ENCODE measurements at places on chromosomes 1 and 21. TPM values are rescaled to one million over a fixed set of nuclear protein-coding genes. Genes with fewer than 3 reads are reported as not detected.

DNA sequence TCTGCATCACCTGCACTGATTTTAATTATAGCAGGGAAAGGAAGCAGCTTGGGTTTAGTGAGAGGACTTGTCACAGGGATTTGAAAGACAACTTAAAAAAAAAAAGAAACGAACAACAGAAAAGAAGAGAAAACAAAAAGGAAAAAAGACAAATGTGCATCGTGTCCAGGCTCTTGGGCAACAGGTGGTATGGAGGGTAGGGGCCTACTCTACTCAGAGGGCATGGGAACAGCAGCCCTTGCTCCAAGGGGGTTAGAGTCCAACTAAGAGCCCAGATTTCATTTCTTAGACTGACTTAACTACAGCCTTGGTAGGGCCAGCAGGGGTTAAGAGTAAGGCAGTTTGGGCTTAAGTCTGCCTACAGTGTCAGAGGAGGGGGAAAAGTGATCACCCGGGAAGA lies 15.3 kb upstream of the EXOSC10 start:
- no peak for DNase-seq

DNA sequence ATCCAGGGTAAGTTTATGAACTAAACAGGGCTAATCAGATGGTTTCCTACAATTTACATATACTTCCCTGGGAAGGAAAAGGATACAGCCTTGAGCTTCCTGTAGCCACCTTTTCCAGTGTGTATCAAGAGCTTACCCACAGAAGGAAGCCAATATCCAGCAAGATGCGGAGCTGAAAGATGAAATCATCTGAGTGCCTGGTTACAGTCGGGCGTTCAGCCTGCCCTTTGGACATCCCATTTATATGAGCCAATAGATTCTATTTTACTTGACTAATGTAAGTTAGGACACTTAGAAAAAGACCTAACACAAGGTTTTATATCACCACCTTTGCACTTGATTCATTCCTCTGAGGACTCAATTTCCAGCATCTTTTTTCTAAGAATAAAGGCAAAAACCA lies 108.2 kb downstream of the UCHL5 start:
- no peak for DNase-seq

The TMPRSS2 gene
- 2.3 TPM for total RNA-seq

- DNase-seq = no peak
Observed at GRCh38 chr1:74548961-74549750, 36.7 kb upstream of the LRRC53 start.

- no peak for DNase-seq
Observed at GRCh38 chr1:90705956-90706355, 11.1 kb downstream of the BARHL2 start.

The TNFRSF4 gene
- total RNA-seq = 0.87 TPM

DNA sequence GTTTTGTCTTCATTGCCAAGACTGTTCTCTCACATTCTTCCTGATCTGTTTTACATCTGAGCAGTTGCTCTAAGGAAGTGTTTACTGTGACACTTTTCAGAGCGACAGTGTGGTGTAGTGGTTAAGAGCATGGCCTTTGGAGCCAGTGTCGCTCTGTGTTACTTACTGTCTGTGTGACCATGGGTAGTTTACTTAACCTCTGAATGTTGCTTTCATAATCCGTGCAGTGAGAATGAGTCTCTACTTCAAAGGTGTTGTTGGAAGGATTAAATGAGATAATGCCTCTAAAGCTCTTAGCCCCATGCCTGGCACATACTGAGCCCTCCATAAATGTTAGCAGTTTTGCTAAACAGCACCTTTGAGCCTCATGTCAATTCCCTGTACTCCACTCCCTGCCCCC lies 35.9 kb upstream of the ZFP69B start:
- DNase-seq = no peak

GRCh38 chr1:218499011-218499691 lies 154.0 kb downstream of the TGFB2 start:
- DNase-seq = no peak

The KIF2C gene
- total RNA-seq = 130 TPM

DNA sequence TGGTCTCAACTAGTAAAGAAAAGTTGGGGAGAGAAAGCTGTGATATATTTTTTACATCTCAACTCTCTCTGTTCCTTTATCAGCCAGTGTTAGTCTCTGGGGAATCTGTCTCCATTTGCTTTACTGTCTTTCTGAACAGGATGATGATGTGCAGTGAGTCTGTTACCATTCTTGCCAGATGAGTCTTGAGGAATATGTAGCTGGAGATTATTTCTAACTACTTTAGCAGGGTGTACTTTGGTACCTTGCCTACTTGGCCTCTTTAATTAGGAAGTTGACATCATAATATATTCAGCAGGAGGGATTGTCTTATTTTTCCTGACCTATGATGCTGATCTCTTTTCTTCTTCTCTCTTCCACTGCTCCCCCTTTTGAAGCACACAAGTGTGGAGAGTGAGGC lies 15.7 kb upstream of the HAX1 start:
- no peak for DNase-seq

The C1QA gene
- total RNA-seq = 29.8 TPM

DNA sequence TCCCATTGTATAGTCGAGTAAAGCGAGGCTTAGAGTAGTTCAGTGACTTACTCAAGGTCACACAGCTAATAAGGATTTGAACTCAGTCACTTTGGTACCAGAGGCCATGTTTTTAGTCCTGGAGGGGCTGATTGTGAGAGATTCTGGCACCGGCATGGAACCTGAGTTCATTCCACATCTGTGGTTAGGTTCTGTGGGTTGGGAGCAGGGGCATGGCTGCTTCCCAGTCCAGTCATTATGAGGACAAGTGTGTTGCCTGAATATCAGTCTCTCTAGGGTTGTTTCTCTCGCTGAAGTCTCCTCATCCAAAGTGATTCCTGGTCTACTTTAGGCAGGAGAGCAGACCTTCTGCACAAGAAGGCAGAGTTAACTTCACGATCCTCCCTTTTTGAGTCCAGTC lies 90.6 kb downstream of the C1orf94 start:
- DNase-seq = no peak

The GPR37L1 gene
- total RNA-seq = 0.56 TPM

DNA sequence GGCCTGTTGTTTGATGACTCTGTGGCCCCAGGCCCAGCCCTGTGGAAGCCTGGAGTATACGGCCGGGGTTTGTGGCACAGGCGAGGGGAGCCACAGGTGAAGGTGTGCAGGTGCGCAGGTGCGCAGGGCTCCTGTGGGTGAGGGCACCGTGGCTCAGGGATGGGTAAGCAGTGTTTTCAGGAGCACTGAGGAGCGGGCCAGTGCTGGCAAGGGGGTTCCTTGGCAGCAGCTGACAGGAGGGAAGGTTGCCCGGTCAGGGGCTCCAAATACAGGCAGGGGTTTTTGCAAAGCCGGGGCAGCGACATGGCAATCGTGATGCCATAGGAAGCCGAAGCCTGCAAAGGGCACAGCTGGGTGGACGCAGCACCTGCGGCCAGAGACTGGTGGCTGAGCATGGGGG lies 20.7 kb downstream of the AGPAT3 start:
- DNase-seq = no peak

GRCh38 chr1:86888327-86888726 lies 25.6 kb downstream of the SELENOF start:
- no peak for DNase-seq

The RXFP4 gene
- 0.37 TPM for total RNA-seq

DNA sequence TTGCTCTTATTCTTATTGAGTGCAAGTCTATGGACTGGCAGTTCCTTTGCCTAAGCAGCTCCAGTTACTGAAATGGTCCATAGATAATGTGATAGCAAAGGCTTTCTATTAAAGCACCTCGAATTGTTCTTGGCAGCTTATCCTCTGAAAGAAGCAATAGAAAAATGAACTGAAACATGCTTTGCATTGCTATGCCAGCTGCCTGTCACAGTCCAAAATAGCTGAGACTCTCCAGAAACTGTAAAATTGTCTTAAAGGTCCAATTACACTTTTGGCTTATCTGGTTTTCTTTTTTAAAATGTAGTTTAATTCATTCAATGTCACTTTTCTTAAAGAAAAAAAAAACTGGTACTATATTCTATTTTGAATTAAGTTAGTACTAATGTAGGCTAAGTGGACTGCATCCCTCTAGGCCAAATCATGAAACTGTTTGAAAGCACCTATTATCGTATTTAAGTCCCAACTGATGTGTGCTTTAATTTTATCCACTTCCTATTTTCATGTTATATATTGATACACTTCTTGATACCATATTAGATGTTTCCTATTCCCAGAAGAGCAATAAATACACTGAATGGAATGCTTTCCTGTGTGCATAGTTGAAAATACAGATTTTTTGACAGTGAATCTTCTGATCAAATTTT lies 208.0 kb upstream of the DEPDC1 start:
- DNase-seq = no peak

The CD101 gene
- total RNA-seq = 1.2 TPM

DNA sequence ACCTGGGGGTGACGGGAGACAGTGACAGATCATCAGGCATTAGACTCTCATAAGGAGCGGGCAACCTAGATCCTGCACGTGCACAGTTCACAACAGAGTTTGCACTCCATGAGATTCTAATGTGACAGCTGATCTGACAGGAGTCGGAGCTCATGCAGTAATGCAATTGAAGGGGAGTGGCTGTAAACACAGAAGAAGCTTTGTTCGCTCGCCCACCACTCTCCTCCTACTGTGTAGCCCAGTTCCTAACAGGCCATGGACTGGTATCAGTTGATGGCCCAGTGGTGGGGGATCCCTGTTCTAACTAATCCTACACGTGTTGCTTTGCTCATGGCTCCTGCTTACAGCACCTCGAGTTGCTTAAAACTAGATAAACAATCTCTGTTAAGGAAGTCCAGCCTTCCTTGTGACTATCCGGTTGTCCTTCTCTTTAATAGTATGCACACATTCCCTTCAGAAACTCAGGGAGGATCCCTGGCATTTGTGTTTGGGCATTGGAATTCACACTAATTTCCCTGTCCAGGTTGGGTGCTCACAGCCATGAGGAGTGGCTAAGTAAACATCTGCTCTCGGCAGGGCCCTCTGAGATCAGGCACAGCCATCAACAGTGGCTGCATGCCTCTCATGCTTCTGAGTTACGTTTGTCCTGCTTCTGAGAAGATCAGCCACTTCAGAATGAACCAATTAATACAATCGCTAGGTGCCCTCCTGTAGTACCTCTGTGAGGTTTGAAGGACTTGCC lies 21.1 kb upstream of the F3 start:
- no peak for DNase-seq

DNA sequence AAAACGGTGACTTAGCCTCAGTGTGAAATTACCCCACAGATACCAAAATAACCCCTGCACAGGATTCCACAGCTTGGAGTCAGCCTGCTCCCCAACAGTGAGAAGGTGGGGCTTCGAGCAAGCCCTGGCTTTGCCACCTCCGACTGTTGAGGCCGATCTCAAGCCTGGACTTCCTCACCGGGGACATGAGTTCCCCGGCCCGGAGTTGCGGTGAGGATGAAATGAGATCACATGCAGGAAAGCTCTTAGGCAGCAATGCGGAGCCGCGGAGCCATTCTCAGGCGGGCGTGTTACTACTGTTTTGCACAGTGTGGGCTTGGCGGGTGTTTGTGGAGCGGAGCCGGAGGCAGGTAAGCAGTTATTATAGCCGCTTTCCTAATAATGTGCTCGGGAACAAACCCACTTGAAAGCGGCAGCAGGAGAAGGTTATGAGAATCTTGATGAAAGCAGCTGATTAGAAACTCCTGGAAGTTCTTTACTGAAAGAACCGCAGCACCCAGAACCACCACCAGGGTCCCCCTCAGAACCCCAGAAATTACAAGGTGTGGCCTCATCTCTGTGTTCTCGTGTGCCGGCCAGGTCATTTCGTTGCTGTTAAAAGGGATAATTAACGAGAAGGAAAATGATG lies 3.9 kb upstream of the CLSTN1 start:
- no peak for DNase-seq

The CCDC185 gene
- total RNA-seq = 17.2 TPM

The TFF2 gene
- not detected for total RNA-seq

The CLCA1 gene
- 0.12 TPM for total RNA-seq

DNA sequence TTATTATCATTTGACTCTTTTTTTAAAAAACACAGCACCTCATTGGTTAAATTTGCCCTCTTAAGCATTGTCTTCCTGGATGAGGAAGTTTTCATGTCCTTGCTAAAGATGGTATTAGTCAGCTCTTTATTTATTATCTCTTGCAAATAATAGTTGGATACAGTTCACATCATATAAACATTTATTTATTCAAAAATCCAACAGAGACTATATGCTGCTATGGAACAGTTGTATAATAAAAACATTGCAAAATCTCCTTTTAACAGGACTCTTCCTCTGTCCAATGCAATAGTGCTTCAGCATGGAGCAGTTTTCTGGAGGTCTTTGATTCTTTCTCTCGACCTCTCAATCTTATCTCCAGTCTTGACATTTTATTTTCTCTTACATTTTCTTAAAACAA lies 49.5 kb upstream of the VCAM1 start:
- no peak for DNase-seq

The ZFP69 gene
- total RNA-seq = 6.7 TPM

DNA sequence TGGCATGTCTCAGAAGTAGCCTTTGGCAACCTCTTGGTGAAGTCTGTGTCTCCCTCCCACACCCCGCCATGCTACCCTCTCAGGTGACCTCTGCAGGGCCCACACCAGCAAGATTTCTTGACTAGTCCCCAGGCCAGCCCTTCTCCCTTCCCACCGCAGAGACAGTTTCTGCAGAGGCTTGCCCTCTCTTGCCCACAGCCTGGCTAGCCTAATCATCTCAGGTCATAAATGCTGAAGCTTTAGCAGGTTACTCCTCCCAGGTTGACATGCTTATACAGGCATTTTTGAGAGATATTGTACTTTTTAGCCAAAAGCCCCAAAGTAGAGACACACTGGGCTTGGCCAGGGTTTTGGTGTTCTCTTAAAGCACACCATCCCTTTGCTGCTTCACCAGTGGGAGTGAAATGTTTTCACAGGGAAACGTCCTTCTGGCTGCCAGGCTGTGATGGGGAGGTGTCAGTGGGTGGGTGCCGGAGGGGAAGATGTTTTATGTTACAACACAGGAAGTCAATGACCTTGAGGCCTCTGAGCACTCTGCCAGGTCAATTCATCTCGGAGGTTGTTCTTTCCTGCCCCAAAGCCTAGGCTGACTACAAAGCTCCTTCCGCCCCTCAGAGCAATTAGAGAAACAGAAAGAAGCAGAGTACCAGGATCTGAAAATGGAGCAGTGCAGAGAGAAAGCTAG lies 58.5 kb downstream of the STYXL2 start:
- no peak for DNase-seq

DNA sequence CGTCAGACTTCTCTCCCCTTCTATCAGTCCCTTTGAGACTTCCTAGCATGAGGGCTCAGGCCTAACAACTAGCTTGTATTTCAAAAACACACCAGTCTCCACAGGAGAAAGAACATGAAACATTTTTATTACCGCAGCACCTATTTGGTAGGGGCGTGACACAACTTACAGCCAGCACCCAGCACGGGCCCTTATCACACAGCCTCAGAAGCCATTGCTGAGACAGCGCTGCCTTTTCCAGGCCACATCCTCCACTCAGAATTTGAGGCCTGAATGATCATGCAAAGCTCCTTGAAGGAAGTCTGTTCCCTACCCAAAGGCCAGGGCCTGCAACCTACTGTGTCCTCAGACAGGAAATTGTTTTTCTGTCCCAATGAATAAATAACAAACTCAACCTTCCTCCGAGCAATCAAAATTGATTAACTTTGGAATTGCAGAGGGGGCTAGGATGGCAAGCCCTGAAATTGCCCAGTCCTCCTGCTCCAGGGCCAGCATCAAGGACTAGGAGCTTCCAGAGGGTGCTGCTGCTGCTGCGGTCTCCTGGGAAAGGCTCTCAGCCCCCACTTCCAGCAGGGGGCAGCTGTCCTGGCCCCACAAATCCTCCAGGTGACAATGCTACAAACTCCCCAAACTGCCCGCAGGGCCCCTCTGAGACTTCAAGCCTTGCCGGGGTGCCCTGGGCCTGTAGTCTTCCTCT lies 94.3 kb upstream of the GALNT2 start:
- DNase-seq = no peak

- no peak for DNase-seq
Observed at GRCh38 chr1:156444407-156445001, 56.1 kb downstream of the MEF2D start.

The KCNA3 gene
- 6.7 TPM for total RNA-seq

The PRR9 gene
- total RNA-seq = 2.8 TPM

The PRKAA2 gene
- 4.9 TPM for total RNA-seq

Data from testis (tissue), 5 donors.